ENCODE measurements at places on chromosomes 3 and 15. TPM values are rescaled to one million over a fixed set of nuclear protein-coding genes. Genes with fewer than 3 reads are reported as not detected.

DNA sequence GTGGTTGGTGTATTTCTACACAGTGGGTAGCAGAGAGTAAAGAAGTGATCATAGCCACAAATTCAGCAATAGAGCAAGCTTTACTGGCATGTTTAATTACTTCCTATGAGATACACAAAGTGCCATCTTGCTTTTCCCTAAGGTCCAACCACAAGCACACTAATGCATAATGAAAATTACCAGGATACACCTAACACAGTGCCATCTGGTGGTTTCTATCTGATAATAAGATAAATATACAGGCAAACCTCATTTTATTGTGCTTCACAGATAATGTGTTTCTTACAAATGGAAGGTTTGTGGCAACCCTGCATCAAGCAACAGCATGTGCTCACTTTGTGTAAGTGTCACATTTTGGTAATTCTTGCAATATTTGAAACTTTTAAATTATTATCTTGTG, 223.0 kb downstream of the NSUN3 start:
- H3K4me1 ChIP-seq: peaks cover 9% of the 10 kb centered on the region
- no peaks in the 10 kb centered on the region for H3K27me3 ChIP-seq
- DNase-seq: no peak

The FBXO40 gene
- not detected for total RNA-seq

GRCh38 chr3:10279384-10280176, 13.2 kb downstream of the GHRL start:
- peaks cover 14% of the 10 kb centered on the region for H3K36me3 ChIP-seq
- no peaks in the 10 kb centered on the region for H3K27me3 ChIP-seq
- H3K4me1 ChIP-seq: no peaks in the 10 kb centered on the region
- peak; percentile 48 for DNase-seq

The SERINC4 gene
- total RNA-seq: 0.27 TPM

DNA sequence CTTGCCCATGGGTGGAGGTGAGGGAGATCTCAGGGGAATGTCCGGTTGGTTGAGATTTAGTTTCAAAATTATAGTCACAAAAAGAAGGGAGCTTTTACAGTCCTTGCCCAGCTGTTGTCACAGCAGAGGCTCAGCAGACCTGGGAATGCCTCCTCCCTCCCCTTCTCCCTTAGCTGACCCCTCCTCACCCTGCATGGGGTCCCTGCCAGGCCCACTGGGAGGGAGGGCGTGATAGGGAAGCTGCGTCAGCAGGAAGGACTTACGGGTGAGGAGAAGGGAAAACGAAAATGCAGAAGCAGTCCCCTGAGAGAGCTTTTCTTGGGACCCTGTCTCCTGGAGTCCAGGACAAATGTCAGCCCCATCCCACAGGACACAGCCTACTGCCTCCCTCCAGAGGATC, 18.9 kb downstream of the SCN5A start:
- no peaks in the 10 kb centered on the region for H3K27me3 ChIP-seq
- no peaks in the 10 kb centered on the region for H3K36me3 ChIP-seq
- H3K4me3 ChIP-seq: no peak overlapping the region
- H3K27ac ChIP-seq: no peak overlapping the region
- H3K4me1 ChIP-seq: no peaks in the 10 kb centered on the region

DNA sequence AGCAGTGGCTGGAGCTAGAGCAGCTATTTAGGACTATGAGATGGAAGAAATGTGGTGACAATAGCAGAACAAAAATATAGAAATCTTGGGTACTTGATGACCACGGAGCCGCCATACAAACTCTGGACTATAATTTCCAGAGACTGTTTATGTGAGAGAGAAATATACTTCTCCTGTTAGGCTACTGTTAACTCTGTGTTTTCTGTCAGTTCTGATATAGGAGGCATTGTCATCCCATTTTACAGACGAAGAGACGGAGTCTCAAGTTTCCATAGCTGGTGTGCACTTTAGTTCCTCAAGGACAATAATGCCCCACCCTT, 22.8 kb upstream of the RFTN1 start:
- no peaks in the 10 kb centered on the region for H3K36me3 ChIP-seq
- H3K27ac ChIP-seq: no peak overlapping the region
- no peak for DNase-seq
- H3K4me3 ChIP-seq: no peak overlapping the region

GRCh38 chr3:150956376-150956775, 16.2 kb downstream of the CLRN1 start:
- H3K36me3 ChIP-seq: no peaks in the 10 kb centered on the region
- no peaks in the 10 kb centered on the region for H3K4me1 ChIP-seq
- H3K4me3 ChIP-seq: no peak overlapping the region

The ITPKA gene
- 1.4 TPM for total RNA-seq

The C3orf85 gene
- total RNA-seq: not detected

The RHOV gene
- not detected for total RNA-seq

DNA sequence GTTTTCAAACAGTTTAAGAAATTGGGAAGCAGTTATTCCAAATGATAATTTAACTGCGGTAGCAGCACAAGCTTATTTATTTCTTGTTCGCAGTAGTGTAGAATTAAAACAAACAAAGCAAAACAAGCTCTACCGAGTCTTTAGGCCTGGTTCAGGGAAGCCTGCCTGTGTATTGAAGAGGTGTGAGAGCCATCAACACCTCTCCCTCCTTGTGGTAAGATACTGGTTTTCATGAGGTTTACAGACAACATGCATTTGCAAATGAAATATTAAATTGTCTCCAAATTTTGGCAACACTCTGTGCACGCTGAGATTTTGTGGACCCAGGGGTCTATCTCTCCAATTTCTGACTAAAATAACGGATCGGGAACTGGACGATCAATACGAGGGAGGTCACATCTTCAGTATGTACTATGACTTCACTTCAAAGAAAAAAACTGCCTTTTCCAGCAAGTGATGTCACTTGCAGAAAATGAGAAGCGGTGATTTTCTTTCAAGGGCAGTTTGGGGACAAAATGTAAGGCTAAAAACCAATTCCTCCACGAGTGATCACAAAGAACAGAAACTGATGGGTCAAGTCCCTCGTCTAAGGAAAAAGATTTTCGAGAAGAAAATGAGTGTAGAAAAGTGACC, 721 bp downstream of the ATR start:
- H3K4me1 ChIP-seq: no peaks in the 10 kb centered on the region
- H3K27me3 ChIP-seq: no peaks in the 10 kb centered on the region
- DNase-seq: no peak
- H3K27ac ChIP-seq: peak overlapping the region; percentile 92

GRCh38 chr3:71453822-71454511, 129.6 kb downstream of the FOXP1 start:
- H3K27me3 ChIP-seq: no peaks in the 10 kb centered on the region
- no peak overlapping the region for H3K27ac ChIP-seq
- H3K36me3 ChIP-seq: no peaks in the 10 kb centered on the region
- no peaks in the 10 kb centered on the region for H3K4me1 ChIP-seq

DNA sequence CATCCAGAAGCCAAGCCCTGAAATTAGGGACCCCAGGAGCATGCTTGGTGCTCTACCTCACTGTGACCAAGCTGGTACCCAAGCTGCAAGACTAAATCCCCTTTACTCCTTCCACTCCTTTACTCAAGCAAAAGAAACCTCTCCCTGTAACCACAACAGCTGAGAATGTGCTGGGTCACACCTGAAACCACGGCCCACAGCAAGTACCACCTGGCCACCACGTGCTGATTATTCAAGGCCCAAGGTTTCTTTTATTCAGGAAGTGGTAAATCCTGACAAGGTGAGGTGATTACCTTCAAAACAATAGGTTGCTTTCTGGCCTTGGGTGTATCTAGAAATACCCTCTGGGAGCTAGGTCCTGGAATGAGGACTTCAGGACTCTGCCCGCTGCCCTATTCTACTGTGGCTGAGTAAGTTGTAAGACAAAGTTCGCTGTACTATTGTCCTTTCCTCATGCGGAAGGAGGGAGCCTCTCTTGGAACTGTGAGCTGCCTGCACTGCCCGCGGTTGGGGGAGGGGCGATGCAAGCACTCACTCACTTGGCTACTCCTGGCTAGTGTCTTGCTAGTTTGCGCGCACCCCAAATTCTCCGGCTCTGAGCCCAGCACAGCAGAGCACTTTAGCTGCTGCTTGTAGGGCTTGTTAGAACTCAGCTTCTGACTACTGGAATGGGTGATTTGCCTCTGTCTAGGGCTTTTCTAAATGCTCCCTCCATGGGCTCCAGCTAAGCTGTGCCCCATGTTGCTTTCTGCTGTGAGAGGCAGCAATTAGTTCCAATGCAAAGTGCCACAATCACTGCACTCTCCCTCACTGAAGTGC, 487.1 kb upstream of the CNTN3 start:
- no peak for DNase-seq
- no peak overlapping the region for H3K27ac ChIP-seq
- no peaks in the 10 kb centered on the region for H3K36me3 ChIP-seq
- H3K4me1 ChIP-seq: no peaks in the 10 kb centered on the region

DNA sequence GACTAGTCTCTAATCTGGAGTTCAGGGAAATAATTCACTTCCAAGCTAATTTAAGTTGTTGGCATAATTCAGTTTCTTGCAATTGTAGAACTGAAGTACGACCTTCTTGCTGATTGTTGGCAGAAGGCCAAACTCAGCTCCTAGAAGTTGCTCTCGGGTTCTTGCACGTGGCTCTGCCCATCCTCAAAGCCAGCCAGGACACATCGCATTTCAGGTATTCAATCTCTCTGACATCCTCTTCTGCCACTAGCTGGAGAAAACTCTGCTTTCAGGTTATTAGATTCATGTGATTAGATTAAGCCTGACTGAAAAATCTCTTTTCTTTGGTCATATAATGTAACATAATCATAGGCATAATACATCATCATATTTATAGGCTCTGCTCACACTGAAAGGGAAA, 362.0 kb downstream of the ZPLD1 start:
- no peak overlapping the region for H3K4me3 ChIP-seq
- DNase-seq: no peak
- H3K36me3 ChIP-seq: no peaks in the 10 kb centered on the region
- H3K27ac ChIP-seq: no peak overlapping the region
- no peaks in the 10 kb centered on the region for H3K4me1 ChIP-seq
- no peaks in the 10 kb centered on the region for H3K27me3 ChIP-seq

GRCh38 chr3:180359061-180359952, 242.7 kb upstream of the TTC14 start:
- no peak overlapping the region for H3K27ac ChIP-seq
- no peaks in the 10 kb centered on the region for H3K27me3 ChIP-seq
- no peak overlapping the region for H3K4me3 ChIP-seq
- H3K4me1 ChIP-seq: no peaks in the 10 kb centered on the region

DNA sequence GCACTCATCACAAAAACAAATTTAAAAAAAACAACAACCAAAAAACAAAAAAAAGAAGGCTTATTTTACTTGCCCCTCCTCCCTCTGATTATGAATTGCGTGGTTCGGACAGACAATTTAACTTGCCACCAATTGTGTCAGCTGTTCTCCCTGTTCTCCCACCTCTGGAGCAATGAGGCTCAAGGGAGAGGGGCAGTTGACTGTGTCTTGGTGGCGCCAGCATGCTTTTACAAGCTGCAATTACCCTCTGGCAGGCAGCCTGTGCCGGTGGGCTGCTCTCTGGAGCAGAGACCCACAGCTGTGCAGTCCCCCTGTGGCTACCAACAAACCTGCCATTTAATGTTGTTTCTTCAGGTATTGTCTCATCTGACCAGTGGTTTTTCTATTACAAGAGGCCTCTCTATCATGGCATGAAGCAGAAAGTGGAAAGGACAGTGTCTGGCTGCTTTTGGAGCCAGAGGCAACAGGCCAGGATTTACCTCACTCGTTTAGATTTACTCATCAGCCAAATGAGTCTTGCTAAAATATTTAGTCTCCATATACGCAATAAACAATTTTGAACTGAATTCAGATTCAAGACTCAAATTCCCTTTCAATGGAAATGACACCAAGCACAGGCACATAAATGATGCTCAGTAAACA, 192.0 kb upstream of the TPRG1 start:
- no peaks in the 10 kb centered on the region for H3K27me3 ChIP-seq
- no peaks in the 10 kb centered on the region for H3K36me3 ChIP-seq
- H3K4me3 ChIP-seq: no peak overlapping the region

- no peak for DNase-seq
- H3K4me3 ChIP-seq: no peak overlapping the region
- H3K27ac ChIP-seq: no peak overlapping the region
- no peaks in the 10 kb centered on the region for H3K36me3 ChIP-seq
- no peaks in the 10 kb centered on the region for H3K4me1 ChIP-seq
These were observed 195.1 kb downstream of the UBE3A start for GRCh38 chr15:25243800-25244097.

- no peak overlapping the region for H3K4me3 ChIP-seq
- no peaks in the 10 kb centered on the region for H3K27me3 ChIP-seq
- H3K36me3 ChIP-seq: peaks cover 7% of the 10 kb centered on the region
- no peak overlapping the region for H3K27ac ChIP-seq
- DNase-seq: no peak
- H3K4me1 ChIP-seq: no peaks in the 10 kb centered on the region
These were observed 27.0 kb upstream of the SLC28A1 start for GRCh38 chr15:84857418-84858004.

GRCh38 chr15:95872366-95872771, 458.1 kb upstream of the NR2F2 start:
- H3K4me3 ChIP-seq: no peak overlapping the region
- no peak for DNase-seq
- H3K27ac ChIP-seq: no peak overlapping the region

DNA sequence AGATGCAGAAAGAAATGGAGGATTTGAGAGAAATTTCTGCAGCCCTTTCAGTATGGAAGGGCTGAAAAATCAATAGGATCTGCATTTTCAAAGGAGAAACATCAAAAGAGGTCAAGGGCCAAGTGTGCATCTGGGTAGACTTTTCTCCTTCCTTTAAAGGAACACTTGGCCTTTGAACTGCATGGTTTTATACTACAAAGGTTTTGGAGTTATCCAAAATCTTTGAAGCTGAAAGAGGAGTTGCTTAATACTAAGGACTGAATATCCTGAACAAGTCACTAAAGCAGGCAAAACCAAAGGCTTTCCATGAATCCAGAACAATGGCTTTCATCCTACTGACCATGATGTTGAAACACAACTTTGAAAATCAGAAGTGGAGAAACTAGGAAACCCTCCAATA, 553.7 kb upstream of the LMCD1 start:
- no peak overlapping the region for H3K4me3 ChIP-seq
- no peaks in the 10 kb centered on the region for H3K36me3 ChIP-seq
- no peaks in the 10 kb centered on the region for H3K27me3 ChIP-seq
- no peak for DNase-seq
- H3K27ac ChIP-seq: no peak overlapping the region

The PIGBOS1 gene
- 14.8 TPM for total RNA-seq

DNA sequence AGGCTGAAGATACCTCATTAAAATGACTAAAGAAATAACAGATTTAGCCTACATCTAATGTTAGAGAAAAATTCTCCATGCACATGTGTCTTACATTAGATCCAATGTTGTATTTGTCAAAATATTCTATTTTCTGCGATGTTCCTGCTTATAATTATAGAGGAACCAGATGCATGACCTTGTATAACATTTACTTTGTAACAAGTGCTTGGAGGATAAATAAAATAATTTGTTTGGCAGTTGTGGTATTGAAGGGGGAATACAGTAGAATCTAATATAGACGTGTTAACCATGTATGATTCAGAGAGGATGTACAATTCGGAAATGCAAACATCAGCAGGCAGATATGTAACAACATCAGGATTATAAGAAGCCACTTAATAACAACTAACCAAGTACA, 922.2 kb downstream of the TUSC7 start:
- no peak overlapping the region for H3K4me3 ChIP-seq
- no peaks in the 10 kb centered on the region for H3K36me3 ChIP-seq
- no peaks in the 10 kb centered on the region for H3K27me3 ChIP-seq
